D341Med (cell line): ENCODE measurements at places on chromosomes 6 and 20.

DNA sequence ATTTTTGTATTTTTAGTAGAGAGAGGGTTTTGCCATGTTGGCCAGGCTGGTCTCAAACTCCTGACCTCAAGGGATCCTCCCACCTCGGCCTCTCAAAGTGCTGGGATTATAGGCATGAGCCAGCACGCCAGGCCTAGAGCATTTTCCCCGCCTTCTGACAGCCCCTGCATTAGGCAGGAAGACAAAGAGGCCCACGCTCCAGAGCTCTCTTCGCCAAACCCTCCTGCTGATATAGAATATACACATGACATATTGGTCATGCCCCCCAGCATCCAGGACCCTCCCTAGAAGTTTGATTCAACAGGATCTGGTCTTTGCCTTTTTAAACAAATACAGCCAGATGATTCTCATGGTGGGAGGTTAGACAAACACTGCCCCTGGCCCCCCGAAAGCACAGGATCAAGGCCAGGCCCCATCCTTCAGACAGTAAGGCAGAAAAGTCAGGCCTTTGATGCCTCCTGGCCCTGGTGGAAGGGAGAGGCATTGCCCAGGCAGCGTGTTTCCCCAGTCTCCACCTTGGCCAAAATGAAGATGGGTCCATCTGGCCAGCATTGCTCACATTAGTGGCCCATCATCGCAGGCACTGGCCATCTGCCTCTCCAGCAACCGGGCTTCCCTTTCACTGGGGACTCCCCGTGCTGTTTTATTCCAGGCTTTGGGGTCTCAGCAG lies 4.4 kb downstream of the SULF2 start:
- no peak for DNase-seq

- DNase-seq = no peak
Measured at GRCh38 chr6:81696524-81696923, 56.0 kb downstream of the TENT5A start.

DNA sequence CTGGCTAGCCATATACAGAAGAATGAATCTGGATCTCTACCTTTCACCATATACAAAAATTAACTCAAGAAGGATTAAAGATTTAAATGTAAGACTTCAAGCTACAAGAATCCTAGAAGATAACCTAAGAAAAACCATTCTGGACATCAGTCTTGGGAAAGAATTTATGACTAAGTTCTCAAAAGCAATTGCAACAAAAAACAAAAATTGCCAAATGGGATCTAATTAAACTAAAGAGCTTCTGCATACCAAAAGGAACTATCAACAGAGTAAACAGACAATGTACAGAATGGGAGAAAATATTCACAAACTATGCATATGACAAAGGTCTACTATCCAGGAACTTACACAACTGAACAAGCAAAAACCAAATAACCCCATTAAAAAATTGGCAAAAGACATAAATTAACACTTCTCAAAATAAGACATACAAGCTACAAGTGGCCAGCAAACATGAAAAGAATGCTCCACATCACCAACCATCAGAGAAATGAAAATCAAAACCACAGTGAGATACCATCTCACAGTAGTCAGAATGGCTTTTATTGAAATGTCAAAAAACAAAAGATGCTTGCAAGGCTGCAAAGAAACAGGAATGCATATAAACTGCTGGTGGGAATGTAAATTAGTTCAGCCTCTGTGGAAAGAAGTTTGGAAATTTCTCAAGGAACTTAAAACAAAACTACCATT lies 66.8 kb upstream of the RSPO3 start:
- DNase-seq = no peak

GRCh38 chr6:153698637-153699036 lies 340.4 kb upstream of the OPRM1 start:
- DNase-seq = no peak

DNA sequence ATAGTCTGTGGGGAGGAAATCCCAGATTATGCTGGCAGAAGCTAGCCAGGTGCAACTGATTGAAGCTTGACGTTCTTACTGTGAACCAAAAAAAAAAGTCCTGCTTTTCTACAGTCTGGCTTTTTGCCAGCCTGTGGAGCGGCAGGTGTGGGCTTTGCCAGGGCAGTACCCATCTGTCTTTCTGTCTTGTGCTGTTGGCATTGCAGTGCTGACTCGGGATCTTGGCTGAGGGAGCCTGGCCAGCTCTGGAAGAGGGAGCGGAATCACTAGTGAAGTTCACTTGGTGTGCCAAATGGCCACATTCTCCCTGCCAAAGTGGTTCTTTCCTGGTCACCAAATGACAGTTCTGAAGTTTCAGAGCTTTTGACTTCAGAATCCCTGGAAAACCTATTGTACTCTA lies 5.0 kb downstream of the KIF3B start:
- peak; percentile 54 for DNase-seq

DNA sequence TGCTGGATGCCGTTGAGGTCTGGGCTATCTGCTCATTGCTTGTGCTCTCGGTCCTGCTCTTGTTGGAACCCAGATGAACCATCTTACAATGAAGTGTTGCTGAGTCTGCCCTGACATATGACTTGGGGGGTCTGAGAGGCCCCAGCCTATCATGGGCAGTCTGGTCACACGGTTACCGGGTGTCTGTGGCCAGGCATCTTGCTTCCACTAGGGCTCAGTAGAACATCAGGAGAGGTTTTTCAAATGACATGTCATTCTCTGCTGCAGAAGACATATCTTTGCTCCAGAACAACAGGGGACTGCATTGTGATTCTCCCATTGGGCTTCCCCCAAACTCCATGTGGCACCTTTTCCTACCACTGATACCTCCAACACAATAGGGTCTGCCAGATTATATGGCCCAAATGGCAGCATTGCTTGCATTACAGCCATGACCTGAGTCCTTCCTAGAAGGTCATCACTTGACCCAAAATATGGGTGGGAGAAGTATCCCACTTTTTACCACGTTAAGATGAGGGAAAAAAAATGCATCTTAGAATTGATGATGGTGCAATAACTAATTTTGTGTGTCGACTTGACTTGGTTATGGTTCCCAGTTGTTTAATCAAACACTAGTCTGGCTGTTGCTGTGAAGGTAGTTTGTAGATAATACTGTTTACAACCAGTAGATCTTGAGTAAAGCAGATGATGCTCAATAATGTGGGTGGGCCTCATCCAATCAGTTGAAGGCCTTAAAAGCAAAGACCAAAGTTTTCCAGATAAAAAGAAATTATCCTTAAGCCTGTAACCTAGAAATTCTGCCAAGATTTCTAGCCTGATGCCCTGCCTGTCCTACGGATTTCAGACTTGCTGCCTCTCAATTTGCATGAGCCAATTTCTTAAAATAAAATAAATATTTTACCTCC lies 241.0 kb downstream of the QKI start:
- no peak for DNase-seq
